ENCODE measurements at places on chromosomes 6 and 20. TPM values are rescaled to one million over a fixed set of nuclear protein-coding genes. Genes with fewer than 3 reads are reported as not detected.

Gene CCN6
- not detected for total RNA-seq

GRCh38 chr6:140366991-140367390 is 992.5 kb upstream of the CITED2 start:
- no peak for DNase-seq

DNA sequence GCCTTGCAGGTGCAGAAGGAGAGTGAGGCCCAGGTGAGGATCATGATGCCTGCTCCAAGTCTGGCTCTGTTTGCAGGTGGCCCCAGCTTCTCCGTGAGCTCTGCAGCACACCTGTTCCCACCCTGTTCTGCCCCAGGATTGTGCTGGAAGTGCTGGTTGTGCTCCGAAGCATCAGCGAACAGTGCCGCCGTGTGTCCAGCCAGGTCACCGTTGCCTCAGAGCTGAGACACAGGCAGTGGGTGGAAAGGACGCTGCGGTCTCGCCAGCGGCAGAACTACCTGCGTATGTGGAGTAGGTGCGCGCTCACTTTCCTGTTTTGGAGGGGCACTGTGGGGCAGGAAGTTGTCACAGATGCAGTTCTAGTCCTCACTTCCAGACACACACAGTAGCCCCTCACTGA is 25.0 kb downstream of the ERMARD start:
- no peak for DNase-seq

DNA sequence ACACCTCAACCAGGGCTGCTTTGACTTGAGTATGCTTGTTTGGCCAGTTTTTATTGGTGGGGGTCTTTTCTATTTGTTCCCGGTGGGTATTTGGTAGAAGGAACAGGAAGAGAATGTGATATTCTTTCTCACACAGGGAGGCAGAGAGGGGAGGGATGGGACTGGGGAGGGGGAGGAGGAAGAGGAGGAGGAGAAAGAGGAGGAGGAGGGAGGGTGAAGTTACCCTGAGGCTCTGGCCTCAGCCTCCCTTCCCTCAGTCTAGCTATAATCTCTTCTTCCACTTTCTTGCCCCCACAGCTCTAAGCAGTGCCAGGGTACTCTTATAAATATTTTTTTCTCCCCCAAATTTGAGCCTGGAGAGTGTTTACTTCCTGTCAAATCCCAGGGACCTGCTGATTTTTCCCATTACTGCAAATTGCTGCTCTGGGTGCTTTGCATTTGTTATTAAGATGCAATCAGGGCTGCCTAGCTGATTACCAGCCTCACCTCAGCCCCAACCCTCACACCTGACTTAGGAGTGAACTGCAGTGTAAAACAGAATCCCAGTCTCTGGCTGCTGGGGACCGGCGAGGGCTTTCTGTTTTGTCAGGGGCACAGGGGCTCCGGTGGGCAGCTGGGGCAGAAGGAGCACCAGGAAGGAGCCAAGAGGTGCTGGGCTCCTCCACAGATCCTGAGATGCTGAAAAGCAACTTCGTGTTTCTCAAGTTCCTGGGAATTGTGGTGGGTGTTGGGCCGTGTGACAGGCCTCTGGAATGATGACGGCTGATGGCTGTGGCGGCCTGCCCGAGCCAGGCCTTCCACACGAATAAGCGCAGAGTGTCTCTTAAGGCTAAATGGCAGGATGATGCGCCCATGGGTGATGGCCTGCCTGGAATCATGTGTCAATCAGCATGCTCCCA is 141.4 kb downstream of the CD83 start:
- DNase-seq = peak; percentile 16

DNA sequence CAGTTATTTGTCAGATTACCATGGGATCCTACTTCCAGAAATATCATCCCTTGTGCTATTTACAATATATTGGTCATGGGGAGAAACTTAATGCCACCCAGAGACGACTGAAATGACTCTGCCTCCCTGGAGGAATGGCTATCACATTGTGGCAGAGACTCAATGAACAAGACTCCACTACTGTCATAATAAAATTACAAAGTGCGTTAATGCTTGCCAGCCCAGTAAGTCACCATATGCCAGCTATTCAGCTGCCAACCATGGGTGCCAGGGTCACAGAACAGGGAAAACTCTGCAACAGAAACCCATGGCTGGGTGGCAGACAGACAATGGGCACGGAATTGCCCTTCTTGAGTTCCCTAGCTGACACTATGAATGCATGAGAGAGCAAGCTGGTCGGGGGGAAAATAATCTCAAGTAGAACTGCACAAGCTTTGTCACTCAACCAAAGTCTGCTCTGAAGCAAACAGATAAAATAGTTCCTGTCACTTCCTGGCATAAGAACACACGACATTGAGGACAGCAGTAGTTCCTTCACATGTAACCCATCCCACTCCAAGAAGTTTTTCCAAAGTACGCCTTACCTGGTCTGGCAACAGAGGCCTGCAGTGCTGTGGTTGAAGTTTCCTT is 32.1 kb downstream of the TP53INP2 start:
- DNase-seq = no peak

Gene NKX2-4
- not detected for total RNA-seq

- no peak for DNase-seq
Measured at GRCh38 chr6:118709859-118710350, 58.5 kb upstream of the CEP85L start.

- DNase-seq = no peak
Measured at GRCh38 chr6:78614961-78615360, 252.4 kb upstream of the IRAK1BP1 start.

GRCh38 chr20:1396264-1396663 is 3.4 kb upstream of the FKBP1A start:
- DNase-seq = no peak

DNA sequence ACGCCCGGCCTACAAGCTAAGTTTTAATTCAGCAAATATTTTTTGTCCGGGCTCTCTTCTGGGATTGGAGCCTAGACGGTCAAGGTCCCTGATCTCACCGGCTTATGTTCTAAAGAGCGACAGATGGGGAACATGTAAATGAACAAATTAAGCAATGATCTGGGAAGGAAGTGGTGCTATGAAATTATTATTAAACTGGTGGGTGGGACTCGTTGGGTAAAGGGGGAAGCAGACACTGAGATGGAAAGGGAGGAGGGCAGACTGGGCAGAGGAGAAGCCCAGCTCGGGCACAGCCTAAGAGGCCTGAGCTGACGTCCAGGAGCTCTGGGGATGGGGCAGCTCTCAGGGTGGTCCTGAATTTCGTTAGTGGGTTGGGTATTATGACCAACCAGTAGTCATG is 81.8 kb upstream of the AGPAT4 start:
- no peak for DNase-seq

Gene ADGRF4
- not detected for total RNA-seq

- peak; percentile 96 for DNase-seq
Measured at GRCh38 chr20:46021361-46022359, 7.4 kb upstream of the SLC12A5 start.

Gene SYCP2L
- total RNA-seq = 12.5 TPM

Gene MYLK2
- total RNA-seq = not detected

Gene PACRG
- 0.30 TPM for total RNA-seq

- no peak for DNase-seq
Measured at GRCh38 chr6:145092554-145092953, 642.8 kb downstream of the EPM2A start.

DNA sequence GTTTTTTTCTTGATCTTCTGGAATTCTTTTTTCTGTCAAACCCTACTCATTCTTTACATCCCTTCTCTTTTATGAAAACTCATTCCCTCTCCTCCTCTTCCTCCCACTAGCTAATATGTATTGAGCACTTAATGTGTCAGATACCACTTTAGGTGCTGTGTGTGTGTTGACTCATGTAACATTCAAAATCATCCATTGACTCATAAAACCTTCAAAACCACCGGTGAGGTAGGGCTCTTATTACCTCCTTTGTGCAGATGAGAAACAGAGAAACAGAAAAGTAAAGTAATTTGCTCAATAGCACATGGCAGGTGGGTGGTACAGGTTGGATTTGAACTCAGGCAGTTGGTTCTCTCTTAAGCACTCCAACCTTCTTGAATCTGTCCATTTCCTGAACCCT is 136.3 kb upstream of the NEDD9 start:
- no peak for DNase-seq

DNA sequence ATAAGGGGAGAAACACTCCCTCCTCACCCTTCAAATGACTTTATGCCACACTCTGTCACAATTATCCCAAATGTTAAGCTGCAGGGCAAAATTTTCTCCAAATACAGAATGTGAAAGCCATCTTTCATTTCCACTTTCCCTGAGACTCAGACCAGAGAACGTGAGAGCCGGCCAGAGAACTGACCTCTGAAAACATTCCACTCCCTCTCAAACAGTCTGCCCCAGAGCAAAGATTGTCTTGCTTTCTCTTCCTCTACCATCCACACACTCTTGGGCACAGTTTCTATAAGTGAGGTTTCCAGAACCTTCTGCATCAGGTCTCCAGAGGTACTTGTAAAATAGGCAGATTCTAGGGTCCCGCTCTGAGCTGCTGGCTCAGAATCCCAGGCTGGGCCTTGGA is 278.1 kb downstream of the FRK start:
- no peak for DNase-seq

DNA sequence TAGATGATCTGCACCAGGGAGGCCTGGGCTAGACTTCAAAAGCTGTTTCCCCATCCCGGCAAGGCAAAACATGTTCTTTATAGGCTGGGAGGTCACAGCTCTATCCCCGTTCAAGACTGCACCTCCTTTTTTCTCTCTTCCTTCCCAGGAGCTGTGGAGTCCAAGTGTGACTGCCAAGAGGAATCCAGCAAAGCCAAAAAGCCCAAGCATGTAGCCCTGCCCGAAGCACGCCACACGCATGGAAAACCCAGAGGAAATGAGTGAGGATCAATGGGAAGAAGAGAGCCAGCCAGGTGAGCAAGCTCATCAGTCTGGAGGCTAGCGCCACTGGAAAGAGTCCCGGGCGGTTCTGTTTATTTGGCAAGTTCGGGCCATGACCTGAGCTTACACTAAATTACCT is 240.4 kb downstream of the PRL start:
- DNase-seq = no peak
